ENCODE measurements at places on chromosomes 4 and X.

DNA sequence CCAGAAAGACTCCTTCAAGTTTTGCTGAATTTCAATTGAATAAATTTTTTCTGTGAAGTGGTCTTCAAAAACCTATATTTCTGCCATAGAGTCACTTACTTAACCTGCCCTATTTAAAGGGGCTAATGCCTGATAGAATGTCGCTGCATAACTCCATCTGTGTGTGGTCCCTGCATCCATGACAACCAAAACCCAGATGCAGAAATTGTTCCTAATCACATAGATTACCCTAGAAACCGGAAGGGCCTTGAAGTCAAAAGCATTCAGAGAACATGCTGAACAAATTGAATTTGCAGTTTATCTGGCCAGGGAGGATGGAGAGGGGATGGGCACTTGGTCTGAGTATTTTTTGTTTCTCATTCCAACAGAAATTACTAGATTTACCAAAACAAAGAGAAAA is 1.5 kb upstream of the PARM1 start:
- no peak for DNase-seq

DNA sequence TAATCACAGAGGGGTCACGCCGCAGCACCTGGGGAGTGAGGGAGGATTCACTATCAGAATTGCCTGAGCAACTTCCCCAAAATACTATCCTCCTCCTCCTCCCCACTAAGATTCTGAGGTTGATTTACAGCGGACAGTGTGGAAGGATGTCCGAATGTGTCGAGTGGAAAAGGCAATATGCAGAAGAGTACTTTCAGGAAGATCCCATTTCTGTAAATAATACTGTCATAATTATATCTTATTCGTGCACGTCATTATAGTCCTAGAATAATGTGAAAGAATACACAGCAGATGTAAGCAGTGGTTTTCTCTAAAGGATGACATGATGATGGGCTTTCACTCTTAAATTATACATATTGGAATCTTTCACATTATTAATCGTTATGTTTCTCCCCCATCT is 149.8 kb upstream of the NOCT start:
- DNase-seq = no peak

GRCh38 chr4:154927126-154927680 is 146.1 kb downstream of the RBM46 start:
- no peak for DNase-seq

DNA sequence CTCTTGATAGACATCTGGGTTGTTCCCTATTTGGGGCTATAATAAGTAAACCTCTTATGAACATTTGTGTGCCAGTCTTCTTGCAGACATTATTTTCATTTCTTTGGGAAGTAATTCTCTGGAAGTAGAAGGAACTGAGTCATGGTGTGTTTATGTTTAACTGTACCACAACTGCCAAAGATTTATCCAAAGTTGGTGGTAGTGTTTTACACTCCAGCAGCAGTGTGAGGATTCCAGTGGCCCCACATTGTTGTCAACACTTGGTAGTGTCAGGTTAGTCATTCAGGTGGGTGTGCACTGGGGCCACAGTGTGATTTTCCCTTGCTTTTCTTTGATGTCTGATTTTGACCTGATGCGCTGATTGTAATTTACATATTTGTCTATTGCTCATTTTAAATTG is 5.0 kb upstream of the UVSSA start:
- no peak for DNase-seq

GRCh38 chr4:108700081-108700757 is 49.8 kb downstream of the OSTC start:
- DNase-seq = no peak

DNA sequence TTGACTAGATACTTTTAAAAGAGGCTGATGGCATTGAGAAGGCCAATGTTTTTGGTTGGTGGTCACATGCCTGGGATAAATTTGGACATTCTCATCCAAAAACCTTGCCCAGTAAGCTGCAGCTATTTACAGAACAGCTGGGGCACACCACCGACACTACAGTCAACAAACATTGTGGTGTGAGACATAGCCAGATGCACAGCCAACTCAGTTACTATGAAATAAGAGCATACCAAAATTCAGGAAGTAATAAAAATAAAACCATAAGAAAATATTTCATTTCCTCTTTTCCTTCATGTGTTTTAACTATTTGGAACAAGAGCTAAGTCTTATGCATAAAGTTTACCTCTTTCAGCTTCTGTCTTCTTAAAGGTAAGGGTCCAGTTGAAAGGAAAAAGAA is 8.8 kb downstream of the PPM1K start:
- no peak for DNase-seq

DNA sequence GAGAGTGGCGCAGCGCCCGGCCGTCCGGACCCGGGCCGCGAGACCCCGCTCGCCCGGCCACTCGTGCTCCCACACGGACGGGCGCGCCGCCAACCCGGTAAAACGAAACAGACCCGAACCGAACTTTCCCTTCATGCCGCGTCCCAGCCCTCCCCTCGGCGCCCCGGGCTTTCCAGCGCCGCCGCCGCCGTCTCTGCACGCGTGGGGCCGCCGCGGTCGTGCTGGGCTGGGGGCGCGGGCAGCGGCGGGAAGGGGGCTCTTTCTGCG is 222 bp downstream of the SMAD1 start:
- peak; percentile 13 for DNase-seq

- DNase-seq = no peak
These were observed 3.0 kb upstream of the NXT2 start for GRCh38 chrX:109533631-109534030.

DNA sequence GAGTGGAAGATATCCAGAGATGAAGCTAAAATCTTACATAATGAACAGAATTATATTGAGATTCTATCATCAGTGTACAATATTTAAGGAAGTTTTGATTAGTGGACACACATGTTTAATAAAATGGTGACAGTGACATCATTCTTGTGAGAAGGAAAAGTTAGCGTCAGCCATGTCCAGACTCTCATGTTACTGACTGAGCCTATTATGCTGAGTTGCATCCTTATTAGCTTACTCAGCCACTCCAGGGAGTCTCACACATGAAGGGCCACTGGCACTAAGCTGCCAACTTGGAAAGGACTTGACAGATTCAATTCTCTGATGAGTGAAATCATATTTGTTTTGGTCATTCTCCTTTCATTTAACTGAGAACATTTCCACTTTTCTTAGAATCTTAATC is 170.6 kb downstream of the BANK1 start:
- DNase-seq = no peak

DNA sequence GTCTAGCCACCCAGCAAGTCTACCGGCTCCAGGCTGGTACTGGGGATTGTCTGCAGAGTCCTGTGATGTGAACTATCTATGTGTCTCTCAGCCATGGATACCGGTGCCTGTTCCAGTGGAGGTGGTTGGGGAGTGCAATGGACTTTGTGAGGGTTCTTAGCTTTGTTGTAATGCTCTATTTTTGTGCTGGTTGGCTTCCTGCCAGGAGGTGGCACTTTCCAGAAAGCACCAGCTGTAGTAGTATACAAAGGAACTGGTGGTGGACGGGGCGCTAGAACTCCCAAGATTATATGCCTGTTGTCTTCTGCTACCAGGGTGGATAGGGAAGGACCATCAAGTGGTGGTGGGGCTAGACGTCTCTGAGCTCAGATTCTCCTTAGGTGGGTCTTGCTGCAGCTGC is 306.4 kb upstream of the POF1B start:
- DNase-seq = no peak

DNA sequence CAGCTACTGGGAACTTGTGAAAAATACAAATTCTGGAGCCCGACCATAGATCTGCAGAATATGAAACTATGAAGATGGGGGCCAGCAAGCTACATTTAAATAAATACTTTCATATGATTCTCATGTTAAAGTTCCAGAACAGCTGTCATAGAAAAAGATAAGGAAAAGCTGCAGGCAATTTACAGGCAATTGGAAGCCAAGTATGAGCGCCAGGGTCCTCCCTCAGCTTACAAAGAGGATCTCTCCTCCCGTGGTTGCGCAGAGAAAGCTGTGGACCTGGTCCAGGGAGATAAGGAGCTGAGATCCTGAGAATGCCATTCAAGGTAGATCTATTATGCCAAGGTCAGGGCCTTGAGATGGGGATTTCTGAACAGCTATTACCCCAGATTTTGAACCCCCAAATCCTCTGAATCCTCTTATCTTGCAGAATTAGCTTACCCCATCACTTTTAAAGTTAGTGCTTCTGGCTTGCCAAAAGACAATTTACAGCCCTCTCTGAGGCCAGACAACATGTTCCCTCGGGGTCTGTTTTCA is 25.6 kb upstream of the FRAS1 start:
- no peak for DNase-seq

DNA sequence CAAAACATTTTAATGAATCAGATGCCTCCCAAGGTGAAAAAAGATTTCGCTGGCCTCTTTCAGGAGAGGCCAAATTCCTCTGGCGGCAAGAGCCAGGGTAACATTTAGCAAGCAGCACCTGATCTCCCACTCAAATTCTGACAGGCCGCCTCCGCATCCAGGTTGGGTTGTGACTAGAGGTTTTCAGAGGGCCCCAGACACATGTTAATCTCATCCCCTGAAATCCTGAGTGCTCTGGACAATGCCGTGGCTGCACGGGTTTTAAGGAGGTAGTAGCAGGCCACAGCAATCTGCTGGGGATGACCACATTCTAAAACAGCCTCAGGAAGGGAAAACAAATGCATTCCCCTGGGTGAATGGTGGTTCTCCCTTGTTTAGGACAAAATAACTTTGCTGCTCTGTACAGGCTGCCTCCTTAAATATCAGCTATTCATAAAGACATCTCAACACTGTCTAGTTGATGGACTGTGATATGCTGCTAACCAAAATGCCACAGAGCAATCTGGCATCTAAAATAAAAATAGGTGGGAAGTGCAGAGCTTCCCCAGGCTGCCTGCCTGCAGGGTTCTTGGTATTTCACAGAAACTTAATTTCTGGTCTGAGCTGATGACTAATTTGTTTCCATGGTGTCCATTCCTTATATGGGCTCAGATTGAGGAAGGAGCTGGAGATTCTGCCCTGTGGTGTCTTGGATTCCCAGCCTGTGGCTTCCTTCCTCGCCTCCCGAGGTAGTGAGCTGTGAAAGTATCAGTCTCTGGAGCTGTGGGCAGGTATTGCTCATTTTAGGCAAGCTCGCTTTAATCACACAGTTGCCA is 202.0 kb downstream of the DCLK2 start:
- DNase-seq = no peak

- no peak for DNase-seq
These were observed 54.0 kb downstream of the GC start for GRCh38 chr4:71729856-71730255.

DNA sequence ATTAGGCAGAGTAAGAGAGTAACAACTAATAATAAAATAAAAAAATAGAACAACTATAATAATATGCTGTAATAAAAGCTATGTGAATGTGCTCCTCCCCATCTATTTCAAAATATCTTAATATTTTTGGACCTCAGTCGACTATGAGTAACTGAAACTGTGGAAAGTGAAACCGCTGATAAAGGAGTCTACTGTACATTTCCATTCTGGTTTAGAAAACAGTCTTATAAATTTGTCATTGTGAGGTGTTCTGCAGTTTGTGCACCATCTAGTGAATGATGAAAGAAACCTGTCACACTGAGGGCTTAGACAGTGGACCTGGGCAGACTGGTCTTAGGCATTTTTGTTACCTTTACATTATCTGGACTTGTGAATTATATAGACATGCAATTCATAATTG is 42.0 kb downstream of the TMEM150C start:
- no peak for DNase-seq

DNA sequence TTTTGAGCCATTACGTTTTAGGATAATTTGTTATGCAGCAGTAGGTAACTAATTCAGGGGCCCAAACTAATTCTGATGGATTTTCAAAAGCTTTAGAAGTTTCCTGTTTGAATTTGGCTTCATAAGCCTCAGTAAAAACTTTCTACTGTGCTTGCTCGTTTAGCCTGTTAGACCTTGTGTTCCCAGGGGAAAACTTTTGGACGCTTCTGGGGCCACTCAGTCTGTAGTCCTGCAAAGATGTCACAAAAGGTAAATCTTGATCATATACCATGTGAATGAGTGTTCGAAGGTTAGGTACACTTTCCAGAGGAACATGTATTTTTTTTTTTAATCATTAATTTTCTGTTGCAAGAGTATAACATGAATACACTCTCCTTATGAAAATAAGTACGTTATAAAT is 70.7 kb downstream of the SUPT20HL2 start:
- no peak for DNase-seq

DNA sequence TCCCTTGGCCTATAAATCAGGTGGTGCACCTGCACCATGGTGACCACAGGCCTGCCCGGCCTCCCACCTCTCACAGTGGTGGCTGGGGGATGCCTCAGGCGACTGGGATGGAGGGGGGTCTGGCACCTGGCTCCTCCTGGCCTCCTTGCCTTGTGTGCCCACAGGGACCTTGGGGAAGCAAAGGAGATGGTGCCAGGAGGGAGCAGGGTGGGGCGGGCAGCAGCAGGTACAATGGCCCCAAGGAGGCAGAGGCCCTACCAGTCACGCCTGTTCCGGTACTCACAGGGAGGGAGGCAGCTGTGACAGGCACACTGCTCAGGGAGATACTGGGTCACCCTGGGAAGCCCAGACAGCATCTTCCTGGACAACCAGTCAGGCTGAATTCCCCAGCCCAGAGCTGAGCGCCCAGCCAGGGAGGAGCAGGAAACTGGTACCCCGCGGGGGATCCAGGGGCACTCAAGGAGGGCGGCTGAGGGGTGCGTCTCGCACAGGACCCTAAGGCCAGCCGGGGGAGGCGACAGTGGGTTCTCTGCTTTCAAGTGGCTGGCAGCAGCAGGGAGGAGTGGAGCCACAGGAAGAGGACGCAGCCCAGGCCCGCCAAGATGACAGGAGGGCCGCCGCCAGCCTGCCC is 1.2 kb upstream of the TREX2 start:
- DNase-seq = no peak

GRCh38 chr4:81789158-81789557 is 317.5 kb upstream of the RASGEF1B start:
- DNase-seq = no peak

DNA sequence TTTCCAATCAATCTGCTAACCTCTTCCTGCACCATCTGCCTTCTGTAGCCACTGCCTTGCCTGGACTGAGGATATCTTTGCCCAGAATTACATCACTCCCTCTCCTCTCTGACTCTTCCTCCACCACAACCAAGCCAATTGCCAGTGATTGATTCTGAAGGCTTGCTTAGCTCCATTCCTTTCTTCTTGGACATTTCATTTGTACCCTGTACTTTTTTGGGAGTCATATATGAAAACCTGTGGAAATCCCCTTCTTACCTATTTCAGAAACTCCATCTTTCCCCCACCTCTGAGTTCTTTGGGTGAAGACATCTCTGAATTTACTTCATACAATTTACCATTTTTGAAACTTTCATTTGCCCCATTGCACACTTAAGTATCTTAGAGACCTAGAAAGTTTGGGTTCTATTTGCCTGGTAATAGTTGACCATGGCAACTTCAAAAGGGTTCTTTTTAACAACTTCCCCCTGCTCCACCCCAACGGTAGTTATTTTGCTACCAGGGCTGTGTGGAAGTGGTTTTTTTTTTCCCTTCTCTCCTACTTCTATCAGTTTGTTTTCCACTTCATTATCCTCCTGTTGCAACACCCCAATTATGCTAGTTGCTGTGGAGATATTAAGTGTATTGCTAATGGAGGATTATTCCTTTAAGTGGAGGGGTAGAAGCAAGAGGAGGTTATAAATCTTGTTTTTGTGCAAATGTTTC is 14.3 kb downstream of the SGMS2 start:
- DNase-seq = no peak

All from CD4-positive, alpha-beta T cell treated with Interleukin-6 for 4 hours (primary cell).